ENCODE measurements at places on chromosomes 2 and 18. TPM values are rescaled to one million over a fixed set of nuclear protein-coding genes. Genes with fewer than 3 reads are reported as not detected.
A peak's percentile ranks its signal among the peaks of the same experiment; 100 is the strongest.

GRCh38 chr2:60519231-60519863, 34.1 kb downstream of the BCL11A start:
- DNase-seq = no peak

DNA sequence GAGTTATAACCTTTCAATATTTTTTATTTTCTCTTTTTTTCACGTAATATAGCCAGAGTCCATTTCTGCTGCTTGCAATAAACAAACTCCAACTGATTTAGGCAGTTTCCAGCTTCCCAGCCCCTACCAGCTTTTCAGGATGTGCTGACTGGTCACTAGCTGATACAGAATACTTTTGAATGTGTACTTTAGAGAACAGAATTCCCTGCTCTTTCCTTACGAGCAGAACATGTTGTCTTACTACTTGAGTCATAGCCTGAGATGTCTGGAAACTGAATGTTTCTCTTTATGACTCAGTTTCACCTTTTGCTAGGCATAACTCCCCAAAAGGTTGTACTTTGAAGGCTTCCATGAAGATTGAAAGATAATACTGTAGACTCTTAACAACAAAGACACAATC, 44.5 kb upstream of the KCNE4 start:
- DNase-seq = no peak

- no peak for DNase-seq
Measured at GRCh38 chr18:77088963-77089722, 43.4 kb downstream of the MBP start.

- DNase-seq = peak; percentile 78
Measured at GRCh38 chr2:102704531-102704930, 57.3 kb upstream of the TMEM182 start.

DNA sequence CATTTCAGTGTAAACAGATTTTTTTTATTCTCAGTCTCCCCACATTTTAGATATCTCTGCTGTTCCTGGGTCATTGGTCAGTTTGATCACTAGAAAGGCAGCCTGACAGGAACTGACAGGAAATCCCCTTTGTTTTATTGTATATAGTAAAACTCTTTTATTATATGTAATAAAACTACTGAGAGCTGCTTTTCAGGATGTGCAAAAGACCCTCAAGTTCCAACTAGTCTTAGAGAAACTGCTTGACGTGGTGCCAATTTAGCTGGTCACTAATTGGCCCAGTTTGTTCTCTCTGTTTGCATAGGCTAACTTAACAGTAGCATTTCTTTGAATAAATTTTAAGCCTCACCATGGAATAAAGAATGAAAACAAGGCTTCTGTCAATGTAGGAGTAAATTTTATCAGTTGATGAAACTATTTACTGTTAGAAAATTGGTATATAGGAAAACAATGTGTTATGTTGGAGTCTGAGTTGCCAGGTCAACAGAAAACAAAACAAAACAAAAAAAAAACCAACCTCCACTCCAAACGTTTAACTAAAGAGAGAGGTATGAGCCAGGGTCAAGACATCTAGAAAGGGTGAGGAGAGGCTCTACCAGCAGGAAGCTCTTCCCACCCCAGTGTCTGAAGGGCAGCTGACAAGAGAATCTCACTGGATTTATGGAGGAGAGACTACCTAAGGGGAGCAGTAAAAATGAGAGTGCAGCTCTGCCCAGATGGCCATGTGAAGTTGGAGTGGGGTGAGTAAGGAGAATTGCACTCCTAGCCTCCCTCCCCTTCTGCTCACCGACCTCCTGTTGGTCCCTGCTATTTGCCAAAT, 184.6 kb downstream of the ST6GAL2 start:
- no peak for DNase-seq

DNA sequence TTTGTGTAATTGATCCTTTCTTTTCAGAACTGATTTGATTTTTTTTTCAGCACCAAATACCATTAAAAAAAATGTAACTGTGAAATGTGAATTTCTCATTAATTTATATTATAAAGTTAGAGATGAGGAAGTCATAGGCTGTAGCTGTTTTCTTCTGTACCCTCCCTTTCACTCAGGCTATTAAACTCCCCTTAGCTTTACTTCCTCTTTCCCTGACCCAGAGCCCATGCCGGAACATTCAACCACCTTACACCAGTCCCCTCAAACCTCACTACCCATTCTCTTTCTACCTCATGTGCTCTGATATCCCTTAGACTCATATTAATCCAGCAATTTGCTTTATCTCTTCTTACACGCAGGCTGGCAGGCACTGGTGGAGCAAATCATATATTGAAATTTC, 12.4 kb downstream of the GALNT5 start:
- DNase-seq = no peak

DNA sequence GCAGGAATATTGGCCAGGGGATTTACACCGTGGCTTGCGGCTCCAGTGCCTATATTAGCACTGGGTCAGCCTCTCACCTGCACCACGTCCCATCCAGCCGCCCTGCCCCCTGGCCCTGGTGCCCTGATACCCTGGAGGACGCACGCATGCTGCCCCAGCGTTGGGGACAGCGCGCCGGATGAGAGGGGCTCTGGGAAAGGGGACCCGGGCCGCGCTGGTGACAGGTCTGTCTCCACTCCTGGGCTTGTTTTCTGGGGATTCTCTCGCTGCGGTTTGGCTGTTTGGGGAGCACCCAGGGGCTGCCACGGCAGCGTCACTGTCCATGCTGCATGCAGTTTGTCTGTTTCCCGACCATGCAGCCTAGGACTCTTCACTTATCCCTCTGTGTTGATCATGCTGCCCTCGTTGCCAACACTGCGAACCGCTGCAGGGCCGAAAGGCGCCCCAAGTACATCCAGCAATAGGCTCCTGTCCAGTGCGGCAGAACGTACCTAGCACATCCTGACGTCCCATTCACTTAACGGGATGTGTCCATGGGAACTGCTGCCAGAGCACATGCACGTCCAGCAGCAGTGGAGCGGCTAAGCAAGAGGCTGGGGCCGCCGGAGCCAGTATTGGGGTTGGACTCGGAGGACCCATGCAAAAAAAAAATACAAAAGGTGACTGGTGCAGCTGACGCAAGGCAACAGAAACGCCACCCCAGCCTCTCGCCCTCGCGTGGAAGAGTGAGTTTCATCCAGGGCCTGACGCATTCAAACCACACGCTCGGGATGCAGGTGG, 115.5 kb upstream of the PXDN start:
- no peak for DNase-seq

- no peak for DNase-seq
Measured at GRCh38 chr2:240933966-240934700, 28.0 kb downstream of the CROCC2 start.

ECEL1 gene
- 1.4 TPM for total RNA-seq

Measured in esophagus muscularis mucosa (tissue), 4 donors.